Left colon (tissue), 2 donors: ENCODE measurements at places on chromosomes 12 and 14. TPM values are rescaled to one million over a fixed set of nuclear protein-coding genes. Genes with fewer than 3 reads are reported as not detected.

Gene CLEC12A
- total RNA-seq: 0.75 TPM

Gene GPR65
- 1.5 TPM for total RNA-seq

Gene USP44
- total RNA-seq: not detected

Gene PPFIBP1
- total RNA-seq: 40.9 TPM

- no peak for DNase-seq
Observed at GRCh38 chr12:121187501-121187900, 22.4 kb upstream of the P2RX4 start.

- peak; percentile 53 for DNase-seq
Observed at GRCh38 chr14:105075379-105076295, 10.4 kb upstream of the GPR132 start.

DNA sequence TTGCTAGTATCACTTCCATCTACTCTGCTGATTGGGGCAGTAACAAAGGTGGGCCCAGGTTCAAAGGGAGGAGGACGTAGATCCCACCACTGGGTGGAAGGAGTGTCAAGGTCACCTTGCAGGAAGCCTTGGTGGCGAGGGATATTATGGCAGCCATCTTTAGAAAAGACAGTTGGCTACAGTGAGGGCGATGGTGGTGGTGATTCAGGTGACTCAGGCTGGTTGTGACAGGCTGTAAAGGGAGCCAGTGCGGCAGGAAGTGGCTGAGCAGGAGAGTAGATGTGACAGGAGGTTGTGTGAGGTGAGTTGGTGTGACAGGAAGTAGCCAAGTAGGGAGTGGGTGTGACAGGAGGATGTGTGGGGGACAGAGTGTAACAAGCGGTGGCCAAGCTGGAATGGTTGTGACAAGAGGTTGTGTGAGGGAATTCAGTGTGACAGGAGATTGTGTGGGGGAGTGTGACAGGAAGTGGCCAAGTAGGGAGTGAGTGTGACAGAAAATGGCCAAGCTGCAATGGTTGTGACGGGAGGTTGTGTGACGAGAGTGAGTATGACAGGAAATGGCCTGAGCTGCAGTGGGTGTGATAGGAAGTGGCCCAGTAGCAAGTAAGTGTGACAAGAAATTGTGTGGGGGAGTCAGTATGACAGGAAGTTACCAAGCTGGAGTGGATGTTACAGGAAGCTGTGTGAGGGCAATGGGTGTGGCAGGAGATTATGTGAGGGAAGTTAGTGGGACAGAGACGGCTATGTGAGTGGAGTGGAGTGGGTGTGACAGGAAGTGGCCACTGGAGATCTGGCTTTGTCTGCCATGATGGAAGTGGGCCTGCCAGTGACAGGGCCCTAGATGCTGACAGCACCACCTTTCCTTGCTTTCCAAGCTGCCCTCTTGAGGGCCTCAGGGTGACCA, 136.5 kb upstream of the MYL2 start:
- DNase-seq: peak; percentile 10

- DNase-seq: no peak
Observed at GRCh38 chr12:125999628-126000027, 934.4 kb downstream of the AACS start.

- no peak for DNase-seq
Observed at GRCh38 chr14:73674986-73675385, 30.2 kb downstream of the DNAL1 start.

- DNase-seq: peak; percentile 14
Observed at GRCh38 chr12:56300644-56301464, 724 bp upstream of the CS start.

- DNase-seq: no peak
Observed at GRCh38 chr12:69919495-69919894, 94.5 kb downstream of the MYRFL start.

DNA sequence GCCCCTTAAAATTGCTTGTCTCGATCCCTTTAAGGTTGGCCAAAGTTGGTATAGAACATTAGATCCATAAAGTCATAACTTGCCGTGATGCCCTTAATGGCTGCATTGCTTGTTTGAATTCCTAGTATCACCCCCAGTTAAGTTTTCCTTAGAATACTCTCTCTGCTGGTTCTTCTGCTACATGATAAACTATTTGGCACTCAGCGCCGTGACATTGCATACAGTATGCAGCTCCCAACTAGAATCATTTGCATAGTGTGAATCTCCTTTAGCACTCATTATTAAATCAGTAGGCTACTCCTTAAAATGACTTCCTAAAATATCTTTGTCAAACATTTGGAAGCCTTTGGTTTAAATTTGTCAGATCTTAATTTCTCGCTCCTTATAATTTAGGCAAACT, 42.2 kb downstream of the KNTC1 start:
- no peak for DNase-seq

DNA sequence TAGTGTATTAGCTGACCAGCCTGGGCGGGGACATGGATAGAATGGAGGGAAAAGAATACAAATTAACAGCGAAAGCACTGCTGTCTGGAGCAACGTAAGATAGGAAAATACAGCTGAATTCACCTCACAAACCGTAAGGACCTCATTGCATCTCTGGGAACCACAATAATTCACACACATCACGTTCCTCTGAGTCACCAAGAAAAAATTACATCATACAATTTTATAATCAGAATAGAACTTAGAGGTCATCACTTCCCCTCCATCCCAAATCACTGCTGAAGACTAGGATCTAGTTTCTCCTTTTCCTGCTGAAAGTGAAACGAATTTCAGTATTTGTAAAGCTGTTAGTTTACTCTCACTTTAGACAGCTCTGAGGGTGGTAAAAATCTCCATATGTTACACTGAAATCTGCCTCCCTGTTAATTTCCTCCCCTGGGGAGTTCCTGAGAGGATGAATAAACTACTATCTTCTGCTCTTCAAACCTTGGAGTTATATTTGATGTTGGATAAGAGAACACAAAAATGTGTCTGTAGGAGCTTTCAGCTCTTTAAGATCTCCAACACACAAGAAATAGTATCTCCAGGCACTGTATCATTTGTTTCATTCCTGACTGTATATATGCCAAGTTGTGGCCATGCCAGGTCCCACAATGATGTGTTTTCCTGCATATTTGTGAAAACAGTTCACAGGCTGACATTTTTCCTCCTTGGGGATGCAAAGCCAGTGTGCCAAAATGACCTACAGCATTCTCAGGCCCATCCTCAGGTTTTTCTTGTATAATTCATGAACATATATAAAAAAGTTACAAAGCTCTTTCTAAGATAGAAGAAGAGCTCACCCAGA, 63.8 kb upstream of the SSTR1 start:
- DNase-seq: no peak

GRCh38 chr12:26701604-26702215, 131.3 kb downstream of the ITPR2 start:
- no peak for DNase-seq
